ENCODE measurements at places on chromosomes 12 and 14.

DNA sequence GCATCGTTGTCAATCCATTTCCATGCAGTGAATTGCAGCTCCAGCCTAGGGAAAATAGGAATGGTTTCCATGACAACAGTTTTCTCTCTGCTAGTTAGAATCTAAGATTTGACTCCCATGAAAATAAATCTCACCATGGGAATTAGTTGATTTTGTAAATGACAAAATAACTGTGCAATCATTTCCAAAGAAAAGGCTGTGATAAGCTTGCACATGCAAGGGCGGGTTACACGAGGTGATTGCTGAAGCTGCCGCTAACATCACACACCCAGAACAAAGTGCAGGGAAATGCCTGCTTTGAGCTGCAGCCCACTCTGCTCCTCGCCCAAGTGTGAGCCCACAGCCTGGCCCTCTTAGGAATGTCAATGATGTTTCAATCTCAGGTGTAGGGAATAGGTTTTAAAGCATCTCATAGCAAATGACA, 53.8 kb downstream of the TRIM9 start:
- DNase-seq, result no peak

GRCh38 chr14:22898302-22899090, 15.5 kb downstream of the REM2 start:
- no peak for DNase-seq

- no peak for DNase-seq
These were observed 243.2 kb downstream of the ANO6 start for GRCh38 chr12:45458854-45459807.

GRCh38 chr12:32706335-32707024, 27.4 kb downstream of the DNM1L start:
- DNase-seq, result no peak

DNA sequence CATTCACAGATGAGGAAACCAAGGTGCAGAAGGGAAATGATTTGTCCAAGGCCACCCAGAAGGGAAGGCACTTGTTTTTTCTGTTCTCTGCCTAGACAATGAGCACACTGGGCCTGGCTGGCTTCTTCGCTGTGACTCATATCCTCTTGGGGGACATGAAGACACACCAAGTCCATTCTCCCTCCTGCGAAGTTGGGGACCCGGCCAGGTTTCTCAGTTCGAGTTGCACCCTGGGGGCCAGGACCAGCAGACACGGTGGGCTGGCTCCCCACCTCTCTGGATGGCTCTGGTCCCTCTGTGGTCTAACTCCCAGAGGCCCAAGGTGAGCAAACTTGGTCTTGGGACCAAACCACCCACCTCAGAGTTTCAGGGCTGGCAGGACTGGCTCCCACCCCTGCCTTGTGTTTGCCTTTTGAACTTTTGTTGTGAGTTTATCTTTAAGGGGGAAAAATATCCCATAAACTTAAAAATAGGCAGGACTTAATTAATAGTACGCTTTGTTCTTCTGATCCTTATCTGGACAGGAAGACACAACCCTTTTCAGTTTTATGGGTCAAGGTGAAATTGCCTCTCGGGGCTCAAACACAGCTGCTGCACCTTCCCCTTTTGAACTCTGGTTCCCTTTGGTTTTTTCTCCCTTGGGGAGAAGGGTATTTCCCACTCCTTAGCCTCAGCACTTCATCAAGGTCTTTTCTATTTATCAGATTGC, 9.0 kb upstream of the MLEC start:
- DNase-seq, result no peak

All from stimulated activated CD4-positive, alpha-beta T cell treated with anti-CD3 and anti-CD28 coated beads, TNF-alpha, amount 100 ng/mL, for 24 hours (primary cell).